ENCODE measurements at places on chromosomes 7 and 10. TPM values are rescaled to one million over a fixed set of nuclear protein-coding genes. Genes with fewer than 3 reads are reported as not detected.

The A1CF gene
- total RNA-seq: not detected

The SNCG gene
- total RNA-seq: not detected

The CCDC3 gene
- total RNA-seq: not detected

The AMPH gene
- total RNA-seq: not detected

The GRM3 gene
- not detected for total RNA-seq

The ATOH7 gene
- total RNA-seq: not detected

The TLL2 gene
- not detected for total RNA-seq

The PNLIPRP3 gene
- not detected for total RNA-seq

The ST8SIA6 gene
- total RNA-seq: not detected

The NPC1L1 gene
- total RNA-seq: not detected

The NOS3 gene
- 13.8 TPM for total RNA-seq

The ZNF518A gene
- total RNA-seq: 16.5 TPM
